ENCODE measurements at places on chromosomes 3 and 15. TPM values are rescaled to one million over a fixed set of nuclear protein-coding genes. Genes with fewer than 3 reads are reported as not detected.

EXD1 gene
- total RNA-seq: 0.14 TPM

CLDN16 gene
- total RNA-seq: 0.16 TPM

SMCO1 gene
- total RNA-seq: not detected

FBXW12 gene
- total RNA-seq: not detected

RBP2 gene
- total RNA-seq: not detected

TRH gene
- total RNA-seq: not detected

PLSCR1 gene
- total RNA-seq: 44.0 TPM

ZDHHC23 gene
- total RNA-seq: 2.9 TPM

SAMD7 gene
- not detected for total RNA-seq

BCHE gene
- total RNA-seq: 1.1 TPM

TEX264 gene
- total RNA-seq: 70.1 TPM

SEC62 gene
- 71.9 TPM for total RNA-seq

C15orf62 gene
- 0.03 TPM for total RNA-seq

LSM3 gene
- total RNA-seq: 18.6 TPM

PGBD4 gene
- 1.5 TPM for total RNA-seq

CLSTN2 gene
- total RNA-seq: 0.04 TPM

ALG1L2 gene
- total RNA-seq: not detected

LSMEM2 gene
- not detected for total RNA-seq

HOMER2 gene
- total RNA-seq: 23.2 TPM

OCA2 gene
- 0.28 TPM for total RNA-seq

MUSTN1 gene
- total RNA-seq: 0.21 TPM

ZDHHC3 gene
- 46.9 TPM for total RNA-seq

CYFIP1 gene
- 81.2 TPM for total RNA-seq

GOLGA8H gene
- 2.4 TPM for total RNA-seq

MESP1 gene
- total RNA-seq: 7.2 TPM

INKA1 gene
- 2.8 TPM for total RNA-seq

OXTR gene
- total RNA-seq: 10.1 TPM

ZCWPW2 gene
- not detected for total RNA-seq

LIPC gene
- 0.14 TPM for total RNA-seq

CMTM8 gene
- 14.7 TPM for total RNA-seq

RLBP1 gene
- total RNA-seq: not detected

TASOR gene
- 21.8 TPM for total RNA-seq

SH2D7 gene
- not detected for total RNA-seq

RBMS3 gene
- total RNA-seq: 0.43 TPM

MAGEL2 gene
- not detected for total RNA-seq

CACNA2D2 gene
- total RNA-seq: 0.53 TPM

IMP3 gene
- total RNA-seq: 125 TPM

EPHA3 gene
- total RNA-seq: not detected

All from A549 treated with AZD2906 at 1 μM for 4 hours (cell line).